NCI-H187 (cell line): ENCODE measurements at places on chromosomes 5 and 9.

GRCh38 chr5:1172670-1173404, 28.6 kb upstream of the SLC6A19 start:
- no peak for DNase-seq

DNA sequence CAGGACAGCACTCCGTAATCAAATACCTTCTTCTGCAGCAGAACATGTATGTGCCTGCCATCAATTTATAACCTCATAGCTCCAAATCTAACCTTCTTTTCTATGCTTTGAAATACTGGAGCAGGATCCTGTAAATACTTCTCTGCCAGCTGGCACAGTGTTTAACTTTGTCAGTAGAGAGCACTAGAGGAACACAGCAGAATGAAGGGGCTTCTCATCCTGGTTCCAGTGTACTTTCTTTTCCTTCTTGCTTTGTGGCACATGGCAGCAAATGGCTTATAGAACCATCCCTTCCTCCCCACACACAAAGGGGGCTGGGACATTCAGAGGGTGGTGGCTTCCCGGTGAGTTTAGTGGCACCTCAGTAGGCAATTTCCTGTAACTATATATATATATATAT, 3.8 kb upstream of the FBXW11 start:
- DNase-seq: no peak

GRCh38 chr9:83800236-83801033, 17.1 kb downstream of the GKAP1 start:
- DNase-seq: no peak

GRCh38 chr5:125226825-125227224, 480.4 kb upstream of the ZNF608 start:
- DNase-seq: no peak

GRCh38 chr9:134989206-134990065, 71.7 kb upstream of the FCN1 start:
- no peak for DNase-seq

DNA sequence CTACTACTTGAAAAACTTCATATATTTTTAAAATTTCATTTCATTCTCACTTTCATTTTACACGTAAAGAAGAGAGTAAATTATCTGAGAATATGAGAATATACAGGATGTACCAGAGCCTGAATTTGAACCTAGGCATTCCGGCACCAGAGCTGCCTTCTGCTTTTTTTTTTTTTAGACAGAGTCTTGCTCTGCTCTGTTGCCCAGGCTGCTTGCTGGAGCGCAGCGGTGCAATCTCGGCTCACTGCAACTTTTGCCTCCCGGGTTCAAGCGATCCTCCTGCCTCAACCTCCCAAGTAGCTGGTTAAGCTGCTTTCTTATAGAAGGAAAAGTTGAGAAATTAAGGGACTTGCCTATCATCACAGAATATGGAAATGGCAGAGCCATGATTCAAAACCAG, 540.1 kb downstream of the EBF1 start:
- DNase-seq: no peak

DNA sequence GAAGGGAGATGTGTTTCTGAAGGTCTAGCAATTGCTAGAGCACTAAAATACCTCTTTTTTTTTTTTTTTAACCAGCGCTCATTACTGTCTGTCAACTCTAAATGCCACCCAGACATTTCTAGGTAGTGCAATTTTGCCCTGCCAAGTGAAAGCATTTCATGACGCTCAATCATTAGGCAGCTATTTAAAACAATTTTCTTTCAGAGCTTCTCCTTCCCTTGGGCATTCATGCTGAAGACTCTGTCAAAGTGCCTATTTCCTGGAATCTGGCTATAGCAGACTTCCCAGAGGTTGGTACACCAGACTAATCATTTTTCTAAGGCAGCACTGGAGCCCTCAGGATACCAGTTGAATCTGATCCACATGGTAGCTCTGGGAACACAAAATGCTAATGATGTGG, 97.0 kb upstream of the ANKRD55 start:
- no peak for DNase-seq
